ENCODE measurements at places on chromosomes 2 and 18.

GRCh38 chr2:229728370-229728769 lies 14.0 kb upstream of the DNER start:
- no peak for DNase-seq

DNA sequence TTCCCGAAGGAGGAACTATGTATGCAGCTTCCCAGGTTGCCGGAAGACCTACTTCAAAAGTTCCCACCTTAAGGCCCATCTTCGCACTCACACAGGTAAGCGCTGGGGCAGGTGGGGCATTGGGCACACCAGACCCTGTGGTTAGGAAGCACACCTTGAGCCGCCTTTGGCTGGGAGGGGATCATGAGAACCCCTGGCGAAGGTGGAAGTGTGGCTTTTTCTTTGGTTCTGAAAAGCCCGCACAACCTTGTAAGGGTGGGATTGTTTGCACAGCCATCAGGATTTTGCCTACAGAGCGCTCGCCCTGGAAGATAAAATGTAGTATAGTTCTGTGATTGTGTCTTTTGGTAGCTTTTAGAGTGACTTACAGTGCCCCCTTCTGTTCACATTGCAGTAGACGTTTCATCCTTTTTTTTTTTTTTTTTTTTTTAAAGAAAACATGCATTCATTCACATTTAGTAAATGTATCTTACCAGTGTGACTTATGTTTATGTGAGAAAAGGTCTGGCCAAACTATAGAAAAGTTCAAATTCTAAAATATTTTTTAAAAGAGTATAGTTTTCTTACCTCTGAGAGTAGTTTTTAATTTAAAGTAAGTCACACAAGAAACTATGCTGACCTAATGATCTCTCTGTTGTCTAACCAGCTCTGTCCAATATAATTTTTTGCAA lies 5.3 kb downstream of the KLF11 start:
- no peak for DNase-seq

- DNase-seq: no peak
Measured at GRCh38 chr2:46580416-46580815, 101.1 kb downstream of the TMEM247 start.

DNA sequence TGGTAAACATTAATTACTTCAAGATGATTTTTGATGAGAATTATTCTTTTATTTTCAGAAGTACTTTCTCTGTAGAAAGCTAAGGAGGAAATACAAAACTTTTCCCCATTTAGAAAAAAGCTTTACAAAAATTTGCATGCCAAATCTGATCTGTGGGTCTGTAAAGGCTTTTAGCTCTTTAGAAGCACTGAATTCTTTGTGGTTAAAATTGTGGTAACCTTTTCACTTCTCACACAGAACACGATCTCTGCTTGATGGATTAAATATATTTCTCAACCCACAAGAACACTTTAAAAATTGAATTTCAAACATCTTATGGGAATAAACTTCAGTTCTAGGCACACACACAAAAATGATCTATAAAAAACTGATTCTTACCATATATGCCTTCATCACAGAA lies 63.7 kb downstream of the VIL1 start:
- DNase-seq: no peak

DNA sequence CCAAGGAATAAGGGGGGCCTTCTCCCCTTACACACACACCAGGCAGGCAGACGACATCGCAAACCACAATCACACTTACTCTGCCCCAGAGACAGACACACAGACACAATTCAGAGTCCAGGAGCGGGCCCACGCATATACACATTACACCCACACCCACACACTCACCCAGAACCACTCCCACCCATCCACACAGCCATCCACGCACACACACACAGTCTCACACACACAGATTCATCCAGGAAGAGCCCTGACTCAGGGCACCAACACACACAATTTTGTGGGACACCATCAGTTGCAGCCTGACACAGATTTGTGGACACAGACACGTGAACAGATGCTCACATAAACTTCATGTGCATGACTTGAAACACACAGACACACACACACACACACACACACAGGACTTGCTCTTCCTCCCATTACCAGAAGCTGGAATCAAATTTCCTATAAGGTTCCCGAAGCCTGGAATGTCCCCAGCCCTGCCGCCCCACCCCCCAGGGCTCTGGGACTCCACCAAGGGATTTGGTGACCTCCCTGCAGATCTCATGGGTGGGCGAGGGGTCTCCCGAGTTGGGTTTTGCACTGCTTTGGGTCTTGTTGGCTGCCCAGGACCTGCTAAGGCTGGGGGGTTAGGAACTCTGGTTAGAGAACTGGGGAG lies 23.5 kb downstream of the TNS1 start:
- DNase-seq: no peak

DNA sequence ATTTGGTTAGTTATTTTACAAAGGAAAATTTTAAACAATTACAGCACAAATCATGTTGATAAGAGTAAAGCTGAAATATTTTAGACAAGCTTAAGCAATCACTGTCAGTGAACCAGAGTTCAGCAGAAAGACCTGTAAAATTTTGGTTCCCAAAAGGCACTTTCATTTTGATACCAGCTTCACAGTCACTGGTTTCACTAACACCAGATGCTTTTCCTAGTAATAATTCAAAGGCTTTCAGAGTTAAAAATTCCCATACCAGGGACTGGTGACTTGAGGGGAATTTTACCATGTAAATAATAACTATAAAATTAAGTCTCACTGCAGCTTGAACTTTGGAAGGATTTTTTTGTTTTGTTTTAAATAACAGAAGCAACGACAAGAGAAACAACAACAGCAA lies 102.3 kb upstream of the CD302 start:
- DNase-seq: no peak

- DNase-seq: no peak
Measured at GRCh38 chr18:63141778-63142176, 177.8 kb downstream of the BCL2 start.

DNA sequence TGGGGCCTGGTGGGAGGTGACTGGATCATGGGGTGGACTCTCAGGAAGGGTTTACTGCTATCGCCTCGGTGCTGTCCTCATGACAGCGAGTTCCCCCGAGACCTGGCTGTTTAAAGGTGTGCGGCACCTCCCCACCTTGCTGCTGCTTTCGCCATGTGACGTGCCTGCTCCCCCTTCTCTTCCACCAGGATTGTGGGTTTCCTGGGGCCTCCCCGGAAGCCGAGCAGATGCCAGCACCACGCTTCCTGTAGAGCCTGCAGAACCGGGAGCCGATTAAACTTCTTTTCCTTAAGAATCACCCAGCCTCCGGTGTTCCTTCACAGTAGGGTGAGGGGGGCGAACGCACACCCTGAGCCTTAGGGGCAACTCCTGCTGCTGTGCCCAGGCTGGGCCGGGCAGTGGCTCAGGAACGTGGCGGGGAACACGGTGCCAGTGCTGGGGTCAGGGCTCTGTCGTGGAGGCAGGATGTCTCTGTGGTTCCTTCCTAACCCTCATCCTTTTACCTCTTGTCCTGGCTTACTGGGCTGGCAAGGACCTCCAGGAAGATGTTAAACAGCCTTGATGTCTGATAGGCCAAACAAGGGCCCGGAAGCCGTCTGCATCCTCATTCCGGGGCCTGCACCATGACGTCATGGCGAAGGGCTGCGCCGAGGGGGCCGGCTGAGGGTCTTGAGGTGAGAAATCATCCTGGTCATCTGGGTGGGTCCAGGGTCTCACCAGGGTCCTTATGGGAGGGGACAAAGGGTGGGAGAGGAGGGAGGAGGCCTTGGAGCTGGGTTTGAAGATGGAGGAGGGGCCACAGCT lies 12.7 kb downstream of the NEU4 start:
- no peak for DNase-seq

- DNase-seq: no peak
Measured at GRCh38 chr2:142974288-142975024, 97.0 kb downstream of the KYNU start.

- no peak for DNase-seq
Measured at GRCh38 chr2:190657474-190658255, 8.8 kb downstream of the NAB1 start.

DNA sequence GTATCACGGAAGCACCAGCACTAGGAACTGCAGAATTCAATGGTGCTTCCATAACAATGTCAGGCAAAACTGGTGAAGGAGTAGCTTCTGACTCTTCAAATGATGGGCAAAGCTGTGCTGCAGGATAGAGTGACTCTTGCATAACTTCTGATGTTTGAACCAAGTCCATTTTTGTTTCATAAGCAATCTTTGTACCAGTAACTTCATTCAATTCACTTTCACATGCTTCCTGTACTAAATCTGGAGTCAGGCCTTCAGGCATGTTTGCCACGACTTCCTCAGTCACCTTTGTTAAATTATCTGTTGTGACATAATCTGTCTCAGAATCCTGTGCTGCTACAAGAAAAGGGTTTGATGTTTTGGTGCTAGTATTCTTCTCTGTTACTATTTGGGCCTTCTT lies 24.0 kb downstream of the RTN4 start:
- no peak for DNase-seq

- no peak for DNase-seq
Measured at GRCh38 chr2:134198006-134198634, 55.8 kb upstream of the MGAT5 start.

DNA sequence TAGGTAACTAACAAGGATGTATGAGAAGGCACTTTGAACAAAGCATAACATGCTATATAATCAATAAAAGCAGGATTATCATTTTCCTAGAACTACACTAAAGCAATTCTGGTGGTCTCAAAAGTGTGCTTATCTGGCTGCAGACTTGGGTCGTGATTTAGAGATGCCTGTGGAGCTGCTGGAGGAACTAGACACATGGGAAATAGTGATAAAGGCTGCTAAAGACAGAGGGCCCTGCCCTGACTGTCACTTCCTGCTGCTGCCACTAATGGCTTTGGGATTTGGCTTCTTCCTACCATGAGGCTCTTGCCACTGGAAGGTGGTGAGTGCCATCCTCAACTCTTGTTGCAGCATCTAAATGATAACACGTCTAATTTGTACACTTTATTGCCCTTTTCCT lies 22.5 kb downstream of the TMEM178A start:
- no peak for DNase-seq

- DNase-seq: no peak
Measured at GRCh38 chr2:187001248-187001647, 152.3 kb upstream of the ZSWIM2 start.

- DNase-seq: no peak
Measured at GRCh38 chr2:238406221-238406997, 20.3 kb upstream of the ASB1 start.

DNA sequence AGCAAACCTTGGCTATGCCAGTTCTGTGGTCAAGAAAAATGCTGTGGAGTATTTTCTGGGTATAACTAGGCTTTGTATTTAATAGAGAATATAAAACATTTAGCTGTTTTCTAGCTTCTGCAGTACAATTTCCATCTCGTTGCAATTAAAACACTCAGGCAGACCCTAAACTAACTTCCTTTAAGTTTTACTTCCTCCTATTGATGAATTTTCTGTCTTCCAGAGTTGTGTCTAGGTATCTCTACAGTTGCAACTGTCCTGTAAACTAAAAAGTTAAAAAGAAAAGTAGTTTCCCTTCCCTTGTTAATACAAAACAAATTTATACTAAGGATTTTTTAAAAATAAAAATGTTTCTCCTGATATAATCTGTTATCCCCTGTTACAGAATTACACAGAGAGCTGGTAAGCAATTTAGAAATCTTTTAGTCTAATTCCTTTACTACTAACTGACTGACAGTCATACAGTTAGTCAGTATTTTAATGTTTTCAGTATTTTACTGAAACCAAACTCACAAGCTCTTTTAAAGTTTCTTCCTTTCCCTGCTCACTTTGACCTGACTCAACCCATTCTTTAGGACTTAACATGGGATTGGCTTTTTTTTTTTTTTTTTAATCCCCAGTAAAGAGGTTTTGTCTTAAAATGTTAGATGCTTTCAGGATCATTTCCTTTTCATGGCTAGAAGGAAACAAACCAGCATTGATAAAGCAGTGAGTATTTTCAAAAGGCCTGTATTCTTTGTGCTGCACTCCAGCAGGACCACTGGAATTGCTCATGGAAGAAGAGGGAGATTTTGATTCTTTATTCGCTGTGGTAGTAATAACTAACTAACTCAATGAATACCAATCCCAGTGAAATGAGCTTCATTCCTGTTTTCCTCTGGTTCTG lies 22.9 kb downstream of the ITGAV start:
- DNase-seq: no peak

DNA sequence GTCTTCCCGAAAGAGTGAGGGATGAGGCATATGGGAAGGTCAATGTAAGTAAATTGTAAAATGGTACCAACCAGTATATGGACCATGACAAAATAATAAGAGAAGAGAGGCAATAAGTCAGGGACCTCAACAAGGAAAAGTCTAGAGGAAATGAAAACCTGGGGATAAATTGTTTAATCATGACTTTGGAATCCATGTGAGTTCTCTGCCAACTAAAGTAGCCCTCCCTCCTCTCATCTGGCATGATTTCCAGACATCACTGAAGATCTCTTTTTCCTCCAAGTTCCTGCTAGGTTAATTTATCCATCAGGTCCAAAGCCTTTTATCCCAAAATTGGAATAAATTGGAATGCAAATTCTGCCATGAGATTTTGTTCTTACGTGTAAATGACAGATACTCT lies 417.9 kb downstream of the NRXN1 start:
- DNase-seq: no peak

DNA sequence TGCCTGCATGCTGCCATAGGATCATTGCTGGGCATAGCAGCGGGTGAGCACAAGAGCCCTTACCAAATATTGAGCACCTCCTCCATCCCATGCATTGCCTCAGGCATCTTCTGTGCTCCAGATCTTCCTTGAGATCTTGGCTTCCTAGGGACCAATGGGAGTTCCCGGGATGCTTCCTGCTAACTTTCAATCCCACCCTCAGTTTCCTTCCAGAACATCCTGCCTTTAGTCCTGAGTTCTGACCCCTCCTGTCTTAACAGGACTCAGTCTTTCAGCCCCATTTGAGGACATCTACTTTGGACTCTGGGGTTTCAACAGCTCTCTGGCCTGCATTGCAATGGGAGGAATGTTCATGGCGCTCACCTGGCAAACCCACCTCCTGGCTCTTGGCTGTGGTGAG lies 15.3 kb downstream of the SLC14A1 start:
- DNase-seq: no peak

- DNase-seq: peak; percentile 81
Measured at GRCh38 chr18:51668101-51668500, 470.6 kb upstream of the MEX3C start.

- no peak for DNase-seq
Measured at GRCh38 chr18:13932285-13933025, 17.1 kb upstream of the MC2R start.

DNA sequence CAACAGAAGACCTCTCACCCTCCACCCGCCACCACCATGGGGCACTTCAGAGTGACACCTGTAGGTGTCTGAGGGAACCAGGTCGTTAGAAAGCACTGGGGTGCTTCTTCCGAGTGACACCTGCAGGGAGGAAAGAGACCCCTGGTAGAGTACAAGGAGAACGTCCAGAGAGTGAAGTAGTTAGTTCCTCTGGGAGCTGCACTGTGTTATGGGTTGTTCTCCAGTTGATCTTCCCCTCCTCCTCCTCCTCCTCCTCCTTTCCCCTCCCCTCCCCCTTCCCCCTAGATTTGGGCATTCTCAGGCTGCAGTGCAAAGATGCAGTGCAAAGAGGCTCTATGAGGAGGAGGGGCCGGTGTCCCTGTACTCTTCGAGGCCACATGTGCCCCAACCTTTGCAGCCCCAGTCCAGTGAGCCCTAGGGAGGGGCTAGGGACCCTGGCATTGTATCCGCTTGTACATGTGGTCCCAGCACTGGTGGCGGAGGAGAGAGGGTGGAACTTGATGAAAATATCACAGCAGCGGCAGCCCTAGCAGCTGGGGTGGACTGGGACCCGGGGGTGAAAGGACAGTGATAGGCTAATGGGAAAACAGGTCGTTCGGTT lies 850 bp downstream of the DNAJB2 start:
- no peak for DNase-seq

- no peak for DNase-seq
Measured at GRCh38 chr2:234676109-234676782, 179.4 kb upstream of the ARL4C start.

GRCh38 chr2:235498541-235498940 lies 4.7 kb downstream of the AGAP1 start:
- no peak for DNase-seq

Measured in stimulated activated CD8-positive, alpha-beta memory T cell treated with anti-CD3 and anti-CD28 coated beads, Interleukin-4, amount 100 ng/mL, for 48 hours (primary cell).